Bone marrow (tissue), 2 donors: ENCODE measurements at places on chromosomes 4 and X.

- DNase-seq: no peak
Measured at GRCh38 chrX:153651540-153652079, 4.6 kb downstream of the DUSP9 start.

GRCh38 chr4:156144961-156145360, 191.3 kb upstream of the CTSO start:
- DNase-seq: no peak

- DNase-seq: no peak
Measured at GRCh38 chr4:153034681-153035080, 98.6 kb downstream of the FHDC1 start.

- DNase-seq: peak; percentile 60
Measured at GRCh38 chr4:8391972-8392371, 48.6 kb downstream of the ACOX3 start.

DNA sequence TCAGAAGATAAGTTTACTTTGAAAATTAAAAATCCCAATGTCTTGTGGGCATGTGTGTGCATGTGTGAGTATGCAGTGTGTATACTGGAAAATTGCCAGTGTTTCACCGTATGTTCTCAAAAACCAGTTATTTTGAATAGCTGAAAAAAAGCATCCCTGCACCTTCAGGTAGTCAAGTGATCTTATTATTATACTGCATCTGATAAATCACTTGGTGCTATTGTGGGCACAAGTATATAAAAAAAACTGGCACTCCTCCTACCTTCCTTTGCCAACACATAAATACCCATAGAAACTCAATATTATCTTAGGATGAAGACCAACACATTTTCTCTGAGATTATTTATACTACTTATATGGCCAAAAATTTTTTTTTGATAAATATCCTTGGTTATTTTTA, 91.5 kb upstream of the MAP9 start:
- no peak for DNase-seq

DNA sequence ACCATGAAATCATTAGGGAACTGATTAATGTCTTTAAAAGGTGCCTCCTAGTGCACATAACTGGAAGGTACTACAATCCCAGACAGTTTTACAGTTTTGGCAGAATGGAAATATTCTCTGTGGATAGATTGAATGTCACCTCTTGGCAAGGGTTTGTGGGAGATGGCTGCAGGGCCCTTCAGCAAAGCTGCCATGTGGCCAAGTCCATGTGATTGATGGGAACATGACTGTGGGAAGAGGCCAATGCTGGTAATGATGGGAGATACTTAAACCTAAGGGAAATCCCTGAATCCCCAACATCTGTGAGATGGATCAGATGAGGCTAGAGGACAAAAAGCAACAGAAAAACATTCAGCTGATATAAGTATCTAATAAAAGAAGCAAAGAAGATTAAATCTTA, 493.7 kb downstream of the MAGEE1 start:
- no peak for DNase-seq

DNA sequence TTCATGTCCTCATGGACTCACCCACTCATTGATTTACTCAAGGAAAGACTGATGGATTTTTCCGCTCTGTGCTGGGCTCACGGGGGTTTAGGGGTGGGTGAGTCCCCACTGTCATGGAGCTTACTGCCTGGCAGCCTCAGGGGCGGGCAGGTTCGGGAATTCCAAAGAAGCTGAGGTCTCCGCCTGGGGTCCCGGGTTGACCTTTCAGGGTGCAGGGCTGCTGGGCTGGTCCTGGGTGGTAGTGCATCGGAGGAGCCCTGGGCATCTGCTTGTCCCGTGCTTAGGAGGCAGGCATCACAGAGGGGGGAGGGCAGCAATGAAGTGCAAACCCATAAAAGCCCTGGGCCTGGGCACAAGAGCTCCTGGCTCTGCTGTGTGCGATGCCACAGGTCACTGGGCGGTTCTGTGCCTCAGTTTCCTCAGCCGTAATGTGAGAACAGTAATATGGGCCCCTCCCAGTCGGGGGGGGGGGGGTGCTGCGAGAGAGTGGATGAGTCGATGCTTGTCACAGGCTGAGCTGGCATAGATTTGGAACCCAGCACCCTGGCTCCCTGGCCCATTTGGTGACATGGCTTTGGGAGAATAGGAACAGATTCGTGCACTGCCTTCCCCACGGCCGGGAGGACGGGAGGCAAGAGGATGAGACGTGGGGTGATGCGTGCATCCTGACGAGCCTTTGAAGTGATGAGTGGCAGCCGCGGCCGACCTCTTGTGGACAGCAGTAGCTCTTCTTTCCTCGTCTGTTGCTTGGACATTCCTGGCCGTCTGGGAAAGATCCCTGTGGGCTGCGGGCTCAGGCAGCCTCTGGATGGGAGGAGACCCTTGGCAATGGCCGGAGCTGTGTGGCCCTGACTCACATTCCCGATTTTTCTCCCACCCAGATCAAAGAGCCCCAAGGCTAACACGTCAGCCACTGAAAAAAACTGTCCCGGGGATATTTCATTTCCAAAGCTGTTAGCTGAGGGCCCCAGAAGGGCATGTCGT, 42.0 kb downstream of the PSAPL1 start:
- DNase-seq: no peak

GRCh38 chrX:119622356-119623232, 16.4 kb upstream of the NKRF start:
- no peak for DNase-seq

GRCh38 chrX:40808203-40808602, 72.9 kb upstream of the MED14 start:
- DNase-seq: no peak

DNA sequence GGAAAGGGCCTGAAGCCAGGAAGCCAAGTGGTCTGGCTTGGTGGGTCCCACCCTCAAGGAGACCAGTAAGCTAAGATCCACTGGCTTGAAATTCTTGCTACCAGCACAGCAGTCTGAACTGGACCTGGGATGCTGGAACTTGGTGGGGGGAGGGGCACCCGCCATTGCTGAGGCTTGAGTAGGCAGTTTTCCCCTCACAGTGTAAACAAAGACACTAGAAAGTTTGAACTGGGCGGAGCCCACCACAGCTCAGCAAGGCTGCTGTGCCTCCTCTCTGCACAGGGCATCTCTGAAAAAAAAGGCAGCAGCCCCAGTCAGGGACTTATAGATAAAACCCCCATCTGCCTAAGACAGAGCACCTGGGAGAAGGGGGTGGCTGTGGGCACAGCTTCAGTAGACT, 63.1 kb downstream of the AFM start:
- DNase-seq: no peak

DNA sequence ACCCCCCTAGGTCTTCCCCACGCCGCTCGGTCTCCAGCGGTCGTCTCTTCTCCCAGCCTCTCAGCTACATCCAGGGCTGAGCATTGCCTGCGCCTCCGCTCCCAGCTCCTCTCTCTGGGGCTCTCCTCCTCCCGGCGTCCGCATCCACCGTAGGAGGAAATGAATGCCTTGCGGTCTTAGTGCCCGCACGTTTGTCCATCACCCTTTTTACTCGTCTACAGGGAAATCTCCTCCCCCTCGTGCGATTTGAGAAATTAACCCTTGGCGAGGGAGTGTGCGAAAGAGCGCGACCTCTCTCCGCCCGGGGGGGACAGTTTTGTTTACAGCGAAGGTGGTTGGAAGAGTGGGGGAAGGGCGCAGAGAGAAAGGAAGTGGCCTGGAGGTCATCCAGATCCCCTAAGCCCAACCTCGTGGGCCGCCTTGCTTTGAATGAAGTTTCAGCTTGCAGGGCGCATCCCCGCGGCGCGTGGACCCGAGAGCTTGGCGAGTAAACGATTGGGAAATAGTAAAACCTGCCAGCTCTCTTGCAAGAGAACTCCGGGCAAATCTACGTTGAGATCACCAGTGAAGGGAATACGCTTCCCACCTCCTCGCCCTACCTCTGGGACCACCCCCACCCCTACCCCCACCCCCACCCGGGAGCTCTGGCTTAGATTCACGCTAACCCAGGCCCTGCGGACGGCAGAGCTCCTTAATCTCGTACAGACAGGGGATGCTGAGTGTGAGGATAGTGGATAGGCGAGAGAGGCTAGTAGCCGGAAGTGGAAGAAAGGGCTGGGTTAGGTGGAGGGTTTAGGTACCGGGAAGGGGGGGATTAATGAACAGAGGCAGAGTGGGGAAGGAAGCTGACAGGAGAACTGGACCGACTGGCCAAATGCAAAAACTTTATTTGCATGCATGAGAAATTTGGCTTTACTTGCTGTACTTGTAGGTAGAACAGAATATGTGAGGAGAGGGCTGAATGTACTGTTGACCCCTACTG, at the start of gene ELOVL6:
ELOVL6 (minus strand) TSS at position 181 of the 982 bp plus-strand sequence. CDS start 280 bp downstream, outside the sequence.
- DNase-seq: no peak

GRCh38 chr4:26217961-26218676, 102.7 kb upstream of the RBPJ start:
- no peak for DNase-seq

- no peak for DNase-seq
Measured at GRCh38 chr4:7620814-7621176, 186.1 kb upstream of the PSAPL1 start.

- no peak for DNase-seq
Measured at GRCh38 chrX:64456828-64457227, 61.6 kb upstream of the MTMR8 start.

- peak; percentile 31 for DNase-seq
Measured at GRCh38 chrX:78517124-78517523, 142.0 kb downstream of the RTL3 start.

GRCh38 chr4:17544205-17544604, 29.2 kb downstream of the CLRN2 start:
- DNase-seq: no peak

DNA sequence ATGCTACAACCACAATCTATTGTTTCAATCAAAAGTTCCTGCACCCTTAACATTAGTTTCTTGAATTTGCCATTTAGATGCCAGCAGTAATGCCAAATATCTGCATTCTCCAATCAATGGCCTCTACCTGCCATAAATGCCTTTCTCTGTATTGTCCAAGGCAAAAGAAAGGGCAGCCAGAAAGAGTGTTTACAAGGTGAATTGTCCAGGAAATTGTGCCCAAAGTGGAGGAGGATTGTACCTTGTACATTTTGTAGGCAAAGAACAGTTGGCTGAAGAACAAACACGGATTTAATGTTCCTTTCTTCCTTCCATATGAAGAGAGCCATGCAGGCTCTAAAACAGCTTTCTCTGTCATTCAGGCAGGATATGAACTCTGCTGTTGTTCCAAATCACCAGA, 181.5 kb downstream of the GUCY2F start:
- DNase-seq: no peak

GRCh38 chrX:136061286-136061685, 76.1 kb downstream of the SLC9A6 start:
- DNase-seq: no peak

GRCh38 chrX:2500091-2500802, 529 bp downstream of the DHRSX start:
- no peak for DNase-seq

DNA sequence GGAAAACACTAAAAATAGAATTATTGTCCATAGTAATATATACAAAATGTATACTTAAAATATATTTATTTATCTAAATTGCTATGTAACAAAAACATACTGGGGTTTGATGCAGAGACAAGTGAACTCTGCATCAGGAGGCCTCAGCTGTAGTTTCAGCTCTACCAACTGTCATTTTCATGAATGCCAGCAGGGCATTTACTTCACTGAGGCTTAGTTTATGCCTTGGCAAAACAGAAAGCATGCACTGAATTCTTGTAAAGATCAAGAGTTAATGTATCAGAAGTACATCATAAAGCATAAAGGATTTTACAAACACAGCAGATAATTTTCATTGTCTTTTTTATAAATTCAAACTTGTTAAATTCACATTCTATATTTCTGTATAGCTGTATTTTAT, 577.0 kb downstream of the C4orf33 start:
- no peak for DNase-seq

- no peak for DNase-seq
Measured at GRCh38 chr4:26206999-26207398, 113.8 kb upstream of the RBPJ start.

GRCh38 chr4:17152941-17153540, 254.6 kb upstream of the LDB2 start:
- DNase-seq: no peak

DNA sequence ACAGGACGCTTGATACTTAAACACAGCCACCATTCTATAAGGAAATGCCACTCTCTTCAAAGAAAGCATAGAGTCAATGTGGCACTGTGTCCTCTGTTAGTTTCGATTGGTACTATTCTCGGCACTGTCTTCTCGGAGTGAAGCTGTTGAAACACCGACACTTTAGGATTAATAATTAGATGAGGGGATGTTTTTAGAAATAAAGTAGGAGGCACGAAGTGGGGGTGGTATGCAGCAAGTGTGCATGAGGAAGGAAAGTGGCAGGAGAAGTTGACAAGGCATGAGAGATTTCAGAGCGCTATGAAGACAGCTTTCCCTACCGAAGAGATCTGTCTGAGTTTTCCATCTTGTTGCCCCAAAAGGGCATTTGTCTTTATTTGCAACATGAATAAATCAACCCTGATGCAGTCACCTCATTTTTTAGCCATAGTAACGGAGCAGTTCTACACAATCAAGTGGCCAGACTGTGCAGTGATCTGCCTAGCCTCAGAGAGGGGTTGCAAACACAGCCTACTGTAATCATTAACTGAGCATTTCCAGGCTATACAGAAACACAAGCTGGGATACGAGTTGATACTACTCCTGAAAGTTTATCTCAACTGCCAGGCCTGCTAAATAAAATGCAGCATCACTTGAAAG, 8.3 kb downstream of the GPRIN3 start:
- peak; percentile 32 for DNase-seq

DNA sequence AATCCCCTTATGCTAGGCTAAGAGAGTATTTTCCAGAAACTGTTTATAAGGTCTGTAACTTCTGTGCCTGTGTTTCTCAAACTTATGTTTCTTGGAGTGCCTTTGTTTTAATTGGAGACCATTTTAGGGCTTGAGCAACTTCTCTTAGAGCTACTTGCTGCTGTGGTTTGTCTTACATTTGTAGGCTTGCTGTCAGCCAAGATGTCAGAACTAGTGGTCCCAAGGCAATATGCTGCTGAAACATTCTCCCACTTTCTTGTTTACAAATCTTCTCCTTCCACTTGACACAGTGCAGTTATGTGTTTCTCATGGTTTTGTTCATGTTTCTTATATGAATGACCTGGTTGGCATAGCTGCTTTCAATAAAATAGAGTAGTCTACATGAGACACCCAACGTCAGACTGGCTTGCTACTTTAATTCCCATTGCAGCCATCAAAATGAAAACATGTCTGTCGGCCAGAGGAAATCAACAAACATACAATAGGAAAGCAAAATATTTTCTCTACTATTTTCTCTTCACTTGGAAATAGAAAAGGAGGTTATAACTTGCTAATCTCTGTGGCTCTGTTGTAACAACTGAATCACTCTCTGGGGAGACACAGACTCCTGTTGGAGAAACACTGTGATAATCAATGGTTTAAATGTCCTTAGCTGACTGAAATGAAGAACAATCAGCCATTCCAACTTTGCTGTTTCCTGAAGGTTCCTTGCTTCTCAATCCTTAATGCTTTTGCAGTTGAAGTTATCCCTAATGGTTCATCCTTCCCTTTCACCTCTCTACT, 426.4 kb downstream of the PDGFC start:
- DNase-seq: no peak

DNA sequence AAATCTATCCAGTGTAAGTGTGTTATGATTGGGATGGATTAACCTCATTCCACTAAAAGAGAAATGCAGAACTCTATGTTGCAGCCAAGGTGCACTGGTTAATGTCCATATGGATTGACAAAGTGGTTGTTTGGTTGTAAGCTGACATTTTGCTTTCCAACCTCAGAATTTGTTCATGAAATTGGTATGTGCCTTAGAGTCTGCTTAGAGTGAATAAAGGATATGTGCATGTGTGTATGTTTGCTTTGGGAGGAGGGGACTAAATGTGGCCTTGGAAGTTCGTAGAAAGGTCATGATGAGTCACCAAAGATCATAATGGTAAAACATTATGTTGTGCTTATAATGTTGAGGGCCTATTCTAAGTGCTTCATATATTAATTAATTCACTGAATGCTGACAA, 44.1 kb upstream of the MBNL3 start:
- DNase-seq: no peak
